ENCODE measurements at places on chromosomes 7 and 10. TPM values are rescaled to one million over a fixed set of nuclear protein-coding genes. Genes with fewer than 3 reads are reported as not detected.
A peak's percentile ranks its signal among the peaks of the same experiment; 100 is the strongest.

DNA sequence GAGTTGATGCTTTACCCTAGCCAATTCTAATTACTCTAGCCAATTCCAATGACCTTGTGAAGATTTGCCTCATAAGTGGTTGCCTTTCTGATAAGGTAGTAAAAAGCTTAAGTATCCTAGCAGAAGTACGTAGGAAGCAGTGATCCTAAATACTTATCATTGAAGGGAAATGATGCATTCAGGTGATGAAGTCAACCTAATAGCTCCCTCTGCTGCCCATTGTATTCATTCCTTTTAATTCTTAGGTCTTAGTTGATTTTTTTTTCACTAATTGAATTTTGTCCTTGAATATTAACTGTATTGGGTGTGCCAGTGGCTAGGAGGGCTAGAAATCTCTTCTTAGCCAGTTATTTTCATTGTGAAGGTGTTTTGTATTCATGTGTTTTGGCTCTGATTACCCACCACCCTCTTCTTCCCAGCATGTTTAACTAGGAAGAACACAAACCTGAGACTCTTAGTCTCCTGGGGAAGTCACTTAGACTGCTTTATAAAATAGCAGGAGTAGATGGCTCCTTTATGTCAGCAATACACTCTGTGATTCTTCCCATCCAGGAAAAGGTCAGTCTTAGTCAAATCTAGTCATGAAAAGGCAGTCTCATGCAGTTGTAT lies 46.3 kb downstream of the PLEKHA8 start:
- DNase-seq = no peak

GRCh38 chr10:86287110-86287793 lies 79.3 kb downstream of the GRID1 start:
- no peak for DNase-seq

Gene CNTNAP2
- total RNA-seq = 4.0 TPM

DNA sequence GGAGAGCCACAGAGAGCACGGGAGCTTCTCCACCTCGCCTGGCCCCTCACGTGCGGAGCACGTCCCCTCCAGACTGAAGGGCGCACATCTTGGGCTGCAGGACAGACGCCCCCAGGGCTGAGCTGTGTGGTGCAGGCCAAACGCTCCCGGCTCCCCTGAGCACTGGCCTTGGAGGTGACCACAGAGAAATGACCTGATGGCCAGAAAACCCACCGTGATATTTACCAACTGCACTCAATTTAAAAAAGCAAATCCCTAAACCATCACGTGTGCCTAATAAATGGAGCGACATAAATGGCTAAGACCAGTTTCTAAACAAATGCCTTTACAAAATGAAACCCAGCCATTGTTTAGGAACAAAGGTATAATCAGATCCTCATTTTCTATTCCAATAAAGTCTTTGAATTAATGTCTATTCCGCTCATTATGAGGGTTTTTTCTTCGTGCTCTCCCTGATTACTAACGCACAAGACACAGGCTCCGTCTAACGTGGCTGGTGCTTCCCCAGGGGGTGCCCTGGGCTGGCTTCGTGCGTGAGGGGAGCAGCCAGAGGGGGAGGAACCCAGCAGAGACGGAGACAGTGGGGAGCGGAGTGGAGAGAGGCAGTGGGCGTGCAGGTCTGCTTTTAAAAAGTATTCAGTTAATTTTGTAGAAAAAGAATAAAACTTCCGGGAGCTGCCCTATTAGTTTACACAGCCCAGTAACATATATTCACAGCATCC lies 190.3 kb downstream of the DNAJB6 start:
- no peak for DNase-seq

Gene MSMB
- not detected for total RNA-seq

Gene ADAM12
- total RNA-seq = 0.61 TPM

DNA sequence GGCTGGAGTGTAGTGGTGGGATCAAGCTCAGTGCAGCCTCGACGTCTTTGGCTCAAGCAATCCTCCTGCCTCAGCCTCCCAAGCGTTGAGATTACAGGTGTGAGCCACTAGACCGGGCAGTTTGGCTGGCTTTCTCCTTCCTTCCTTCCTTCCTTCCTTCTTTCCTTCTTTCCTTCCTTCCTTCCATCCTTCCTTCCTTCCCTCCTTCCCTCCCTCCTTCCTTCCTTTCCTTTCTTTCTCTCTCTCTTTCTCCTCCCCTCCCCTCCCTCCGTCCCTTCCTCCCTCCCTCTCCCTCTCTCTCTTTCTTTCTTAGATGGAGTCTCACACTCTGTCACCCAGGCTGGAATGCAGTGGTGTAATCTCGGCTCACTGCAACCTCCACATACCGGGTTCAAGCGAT lies 7.6 kb upstream of the VPS37D start:
- DNase-seq = no peak

- no peak for DNase-seq
Observed at GRCh38 chr10:131261890-131262475, 49.5 kb downstream of the TCERG1L start.

DNA sequence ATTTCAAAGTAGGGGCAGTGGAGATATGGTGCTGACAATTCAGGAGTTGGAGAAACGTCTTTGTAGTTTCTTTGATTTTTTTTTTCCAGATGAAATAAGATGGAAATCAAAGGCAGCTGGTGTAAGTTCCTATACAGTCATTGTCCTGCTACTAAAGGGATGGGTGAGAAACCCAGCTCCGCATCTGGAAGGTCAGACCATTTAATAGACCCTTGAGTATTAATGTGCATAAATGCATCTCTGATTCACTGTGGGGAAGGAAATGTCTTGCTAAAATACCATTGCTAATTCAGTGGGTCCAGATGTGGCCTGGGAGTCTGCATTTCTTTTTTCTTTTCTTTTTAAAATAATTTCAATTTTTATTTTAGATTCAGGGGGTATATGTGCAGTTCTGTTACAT lies 15.5 kb downstream of the ABCB4 start:
- no peak for DNase-seq

DNA sequence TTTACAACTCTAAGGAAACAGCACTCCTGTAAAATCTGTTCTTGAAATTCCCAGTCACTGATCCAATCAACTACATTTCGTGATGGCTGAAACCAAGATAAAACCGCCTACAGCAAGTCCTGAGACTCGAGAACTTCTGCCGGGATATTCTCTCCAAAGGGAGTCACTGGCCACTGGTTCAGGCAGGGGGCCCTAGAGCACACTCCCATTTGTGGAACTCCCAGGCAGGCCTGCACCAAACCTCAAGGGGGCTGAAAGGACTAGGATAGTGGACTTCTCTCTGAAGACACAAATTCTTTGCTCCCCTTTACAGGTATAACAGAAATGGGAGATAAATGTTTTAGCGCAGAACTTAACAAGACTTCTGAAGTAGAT lies 16.3 kb downstream of the CYTH3 start:
- DNase-seq = no peak

DNA sequence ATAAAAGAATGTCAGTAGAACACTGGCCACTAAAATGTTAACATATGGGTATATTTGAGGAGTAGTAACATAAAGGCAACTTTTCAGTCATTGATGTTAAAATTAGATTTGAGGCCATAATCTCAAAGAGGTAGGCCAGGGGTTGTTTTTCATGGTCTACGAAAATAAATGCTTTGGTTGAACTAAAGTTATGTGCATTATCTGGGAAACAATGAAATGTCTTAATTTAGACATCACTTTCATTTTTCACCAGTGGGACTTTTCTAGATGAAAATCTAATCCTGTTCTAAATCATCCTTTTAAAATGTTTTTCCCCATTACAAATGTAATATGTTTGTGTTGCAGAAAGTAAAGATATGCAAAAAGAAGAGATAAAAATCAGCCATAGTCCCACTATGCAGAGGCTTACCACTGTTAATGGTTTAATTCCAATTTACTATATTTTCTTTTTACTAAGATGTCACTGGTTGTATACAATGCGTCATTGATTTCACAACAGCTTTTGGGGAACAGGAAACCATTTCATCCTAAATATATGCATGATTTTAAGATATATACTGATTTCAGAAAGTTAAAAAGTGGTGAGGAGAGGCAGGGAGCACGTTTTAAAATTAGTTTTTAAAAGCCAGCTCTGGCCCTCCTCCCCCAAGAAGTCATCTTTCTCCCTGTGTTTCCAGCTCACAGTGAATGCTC lies 64.3 kb downstream of the ARID5B start:
- DNase-seq = no peak

DNA sequence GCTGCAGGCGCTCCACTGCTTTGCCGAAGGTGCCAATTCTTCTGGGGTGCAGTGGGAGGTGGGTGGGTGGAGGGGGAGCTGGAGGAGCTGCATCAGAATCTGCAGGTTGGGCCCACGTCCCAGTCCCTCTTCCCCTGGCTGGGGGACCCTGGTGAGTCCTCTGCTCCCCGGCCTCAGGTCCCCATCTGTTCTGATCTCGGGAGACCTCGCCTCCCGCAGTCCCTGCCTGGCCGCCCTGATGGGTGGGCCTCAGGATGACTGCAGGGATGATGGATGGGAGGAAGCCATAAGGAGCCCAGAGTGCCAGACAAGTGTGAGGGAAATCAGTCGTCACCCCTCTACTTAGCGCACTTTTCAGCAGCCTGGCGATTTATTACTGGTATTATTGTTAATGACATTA lies 89.3 kb upstream of the PCBD1 start:
- no peak for DNase-seq

- DNase-seq = peak; percentile 61
Observed at GRCh38 chr7:56092789-56093531, at the start of gene PHKG1. Gene PHKG1, minus strand, starts transcription at chr7:56092952. Its CDS starts 4,011 bp downstream, at chr7:56088941.

- no peak for DNase-seq
Observed at GRCh38 chr10:118781541-118781940, 26.8 kb upstream of the CACUL1 start.

Gene TMEM236
- 53.0 TPM for total RNA-seq

Data from left colon (tissue), 2 donors.